ENCODE measurements at places on chromosomes 7 and 10.

DNA sequence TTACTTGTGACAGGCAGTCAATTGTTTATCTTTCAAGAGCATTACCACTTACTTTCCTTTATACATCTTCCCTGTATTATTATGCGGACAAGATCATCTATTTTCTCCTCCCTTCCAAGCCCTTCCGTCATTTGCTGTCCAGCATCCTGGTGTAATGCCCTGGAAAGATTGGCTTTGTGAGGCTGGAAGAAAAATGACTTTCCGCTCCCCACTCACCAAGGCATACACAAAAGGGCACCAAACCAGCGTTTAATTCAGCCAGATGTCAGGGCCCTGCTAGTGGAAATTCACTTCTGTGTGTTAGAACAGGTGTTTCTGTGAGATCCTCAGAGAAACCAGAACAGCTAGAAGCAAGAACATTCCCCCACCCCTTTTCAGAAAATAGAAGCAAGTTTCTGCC is 128.1 kb upstream of the NANOS1 start:
- no peak for DNase-seq

- no peak for DNase-seq
Measured at GRCh38 chr7:129851809-129852208, 101.0 kb downstream of the UBE2H start.

DNA sequence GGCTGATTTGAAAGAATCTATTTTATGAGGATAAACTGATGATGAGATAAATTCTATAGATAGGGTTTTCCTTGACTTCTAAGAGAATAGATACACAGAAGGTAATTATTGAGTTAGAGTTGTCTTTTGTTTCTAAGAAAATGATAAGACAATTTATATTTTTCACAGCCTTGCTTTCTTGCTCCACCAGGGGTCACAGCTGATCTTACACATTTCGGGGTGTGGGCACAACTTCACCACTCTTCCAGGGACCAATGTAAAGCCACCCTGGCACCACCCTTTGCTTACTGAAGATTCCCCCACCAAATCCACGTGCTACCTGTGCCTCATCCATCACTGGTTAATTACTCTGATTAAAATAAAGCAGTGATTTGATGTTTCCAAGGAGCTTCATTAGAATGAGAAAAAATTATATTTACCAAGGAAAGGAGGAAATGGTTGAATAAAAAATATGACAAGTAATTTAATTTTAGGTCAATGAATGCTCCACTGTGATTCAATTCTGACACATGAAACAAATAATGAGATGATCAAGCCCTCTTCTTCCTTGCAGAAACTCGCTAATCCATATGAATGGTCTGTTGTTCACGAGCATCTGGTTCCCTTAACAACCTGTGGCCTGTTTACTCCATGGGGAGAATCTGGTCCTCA is 177.3 kb upstream of the TNS3 start:
- DNase-seq = no peak

GRCh38 chr10:112333452-112333851 is 40.5 kb upstream of the ACSL5 start:
- DNase-seq = no peak

DNA sequence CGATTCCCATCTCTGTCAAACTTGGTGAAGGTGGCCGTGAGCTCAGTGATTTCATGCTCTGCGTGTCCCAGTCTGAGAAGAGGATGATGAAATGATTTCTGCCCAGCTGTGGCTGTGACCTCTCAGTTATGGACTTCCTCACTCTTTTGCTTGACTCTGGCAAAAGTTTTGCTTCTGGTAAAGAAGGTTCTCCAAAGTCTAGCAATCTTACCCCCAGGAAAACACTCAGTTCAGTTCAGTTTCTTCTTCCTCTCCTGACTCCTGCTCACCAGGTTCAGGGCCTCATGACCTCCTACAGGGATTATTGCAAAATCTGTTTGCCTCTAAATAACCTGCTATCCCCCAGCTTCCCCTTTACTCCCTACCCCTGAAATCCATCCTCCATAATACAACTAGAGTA is 4.9 kb upstream of the BLOC1S2 start:
- DNase-seq = no peak

- no peak for DNase-seq
Measured at GRCh38 chr7:140417456-140418155, 13.7 kb downstream of the RAB19 start.

GRCh38 chr10:25849988-25850387 is 84.0 kb upstream of the MYO3A start:
- DNase-seq = no peak

- no peak for DNase-seq
Measured at GRCh38 chr10:34866848-34867247, 51.8 kb upstream of the PARD3 start.

DNA sequence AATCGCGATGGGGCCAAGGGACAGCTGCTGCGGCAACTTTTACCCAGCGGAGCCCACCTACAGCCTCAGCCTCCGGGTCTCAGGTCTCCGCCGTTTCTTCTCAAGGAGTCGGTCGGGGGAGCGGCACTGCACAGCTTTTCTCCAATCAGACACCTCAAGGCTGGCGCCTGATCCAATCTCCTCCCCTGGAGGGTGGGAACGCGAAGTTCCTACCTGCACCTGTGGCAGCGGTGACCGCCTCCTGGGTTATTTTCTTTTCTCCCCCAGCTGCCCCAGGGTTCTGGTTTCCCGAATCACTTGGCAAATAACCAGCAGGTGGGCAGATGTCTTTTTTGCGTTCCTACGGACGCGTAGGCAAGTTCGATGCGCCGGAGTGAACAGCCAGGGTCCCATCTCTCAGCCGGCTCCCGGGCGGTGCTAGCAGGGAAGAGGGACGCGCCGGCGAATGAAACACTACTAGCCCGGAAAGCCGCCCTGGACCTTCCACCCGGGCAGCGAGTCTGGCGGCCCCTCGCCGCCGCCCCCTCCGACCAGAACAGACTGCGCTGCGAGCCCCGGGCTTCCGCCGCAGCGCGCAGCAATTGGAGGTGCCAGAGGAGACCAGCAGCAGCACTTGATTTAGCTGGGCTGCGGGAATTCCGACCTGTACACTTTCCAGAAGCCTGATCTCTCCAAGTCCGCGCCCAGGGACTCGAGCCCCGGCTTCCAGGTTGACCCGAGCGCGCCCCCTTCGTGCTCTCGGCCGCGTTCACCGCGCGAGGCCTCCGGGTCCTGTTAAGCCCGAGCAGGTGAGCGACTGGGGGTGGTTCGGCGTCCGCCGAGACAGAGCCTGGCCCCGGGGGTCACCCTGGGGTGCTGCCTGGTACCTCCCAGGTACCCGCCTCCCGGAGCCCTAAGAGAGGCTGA is at the start of gene PRR15:
Gene PRR15, plus strand, starts transcription at position 246 of the 906 bp plus-strand sequence. CDS start 2,495 bp downstream, outside the sequence.
- DNase-seq = no peak

DNA sequence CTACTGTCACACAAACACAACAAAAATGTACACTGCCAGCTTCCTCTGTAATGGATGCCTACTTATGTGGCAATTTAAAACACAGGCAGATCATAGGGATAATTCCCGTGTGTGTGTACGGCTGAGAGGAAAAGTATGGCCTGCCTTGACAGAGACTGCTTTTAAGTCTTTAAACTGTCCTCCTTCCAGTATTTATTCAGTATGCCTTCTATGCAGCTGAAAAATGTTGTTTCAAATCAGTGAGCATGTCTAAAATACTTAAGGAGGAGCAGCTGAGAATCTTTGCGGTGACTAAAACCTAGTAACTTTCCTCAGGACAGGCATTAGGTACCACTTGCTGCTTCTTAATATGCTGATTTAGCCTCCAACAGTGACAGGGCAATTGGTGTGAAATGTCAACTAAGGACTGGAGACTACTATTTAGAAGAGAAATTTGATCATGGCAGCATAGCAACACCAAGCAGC is 126.3 kb downstream of the CACNA2D1 start:
- DNase-seq = no peak

- no peak for DNase-seq
Measured at GRCh38 chr7:25348104-25348503, 119.8 kb upstream of the NPVF start.

GRCh38 chr10:113859261-113859660 is 4.8 kb downstream of the NHLRC2 start:
- DNase-seq = no peak

DNA sequence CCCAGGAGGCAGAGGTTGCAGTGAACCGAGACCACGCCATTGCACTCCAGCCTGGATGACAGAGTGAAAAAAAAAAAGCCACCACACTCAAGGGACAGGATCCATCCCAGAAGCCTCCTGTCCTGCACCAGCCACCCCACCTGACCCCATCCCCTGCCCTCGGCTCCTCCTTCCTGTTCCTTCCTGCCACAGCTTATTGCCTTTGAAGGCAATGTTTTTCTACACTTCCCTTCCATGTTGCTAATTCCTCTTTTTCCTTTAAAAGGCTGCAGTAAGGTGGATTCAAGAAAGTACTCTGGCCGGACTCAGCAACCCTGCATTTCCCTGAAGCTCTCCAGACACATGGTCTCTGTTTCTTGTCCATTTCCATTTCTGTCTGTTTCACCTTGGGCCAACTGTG is 80.9 kb downstream of the FAM171A1 start:
- DNase-seq = no peak

GRCh38 chr7:158846304-158846703 is 10.1 kb upstream of the DYNC2I1 start:
- DNase-seq = no peak

DNA sequence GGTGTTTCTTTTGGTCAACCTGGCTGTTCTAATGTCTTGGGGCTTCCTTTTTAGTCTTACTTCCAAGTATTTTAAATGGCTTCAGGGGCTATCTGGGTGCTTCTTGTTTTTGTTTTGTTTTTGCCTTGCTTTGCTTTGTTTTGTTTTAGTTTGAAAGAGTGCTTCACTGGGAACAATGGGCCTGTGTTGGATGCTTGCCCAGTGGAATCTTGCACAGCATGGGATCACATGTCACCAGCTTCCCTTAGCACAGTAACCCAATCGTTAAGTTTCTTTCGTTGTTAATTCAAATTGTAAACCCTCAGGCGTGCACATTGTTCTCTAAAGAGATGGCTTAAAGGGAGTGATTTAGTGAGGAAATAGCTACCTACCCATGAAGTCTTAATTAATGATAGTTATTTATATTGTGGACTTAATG is 8.9 kb downstream of the COL17A1 start:
- no peak for DNase-seq

DNA sequence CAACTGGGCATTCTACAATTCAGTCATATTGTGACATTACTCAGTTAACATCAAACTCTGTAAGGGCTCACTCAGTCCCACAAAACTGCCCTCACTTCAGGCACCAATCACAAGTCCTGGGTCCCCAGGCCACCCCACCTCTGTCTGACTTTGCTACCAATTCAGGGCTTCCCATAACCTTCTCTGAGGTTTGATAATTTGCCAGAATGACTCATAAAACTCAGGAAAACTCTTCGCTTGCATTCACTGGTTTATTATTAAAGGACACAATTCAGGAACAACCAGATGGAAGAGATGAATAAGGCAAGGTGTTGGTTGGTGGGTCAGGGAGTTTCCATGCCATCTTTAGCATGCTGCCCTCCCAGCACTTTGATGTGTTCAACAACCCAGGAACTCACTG is 41.3 kb downstream of the AVL9 start:
- no peak for DNase-seq

All from stimulated activated CD8-positive, alpha-beta memory T cell treated with anti-CD3 and anti-CD28 coated beads, Interleukin-15, amount 100 ng/mL, for 24 hours (primary cell).